ENCODE measurements at places on chromosomes 6 and 20. TPM values are rescaled to one million over a fixed set of nuclear protein-coding genes. Genes with fewer than 3 reads are reported as not detected.

PLAGL1 gene
- total RNA-seq: 131 TPM

GFRAL gene
- total RNA-seq: not detected

LEMD2 gene
- total RNA-seq: 33.6 TPM

CD109 gene
- 34.9 TPM for total RNA-seq

SFT2D1 gene
- total RNA-seq: 37.4 TPM

ABHD16B gene
- total RNA-seq: not detected

OSTM1 gene
- total RNA-seq: 37.0 TPM

MDFI gene
- total RNA-seq: 32.6 TPM

ERVFRD-1 gene
- total RNA-seq: not detected

GTSF1L gene
- not detected for total RNA-seq

GNAS-AS1 gene
- total RNA-seq: 1.4 TPM

DDO gene
- 0.63 TPM for total RNA-seq

CNKSR3 gene
- 20.9 TPM for total RNA-seq

DNA sequence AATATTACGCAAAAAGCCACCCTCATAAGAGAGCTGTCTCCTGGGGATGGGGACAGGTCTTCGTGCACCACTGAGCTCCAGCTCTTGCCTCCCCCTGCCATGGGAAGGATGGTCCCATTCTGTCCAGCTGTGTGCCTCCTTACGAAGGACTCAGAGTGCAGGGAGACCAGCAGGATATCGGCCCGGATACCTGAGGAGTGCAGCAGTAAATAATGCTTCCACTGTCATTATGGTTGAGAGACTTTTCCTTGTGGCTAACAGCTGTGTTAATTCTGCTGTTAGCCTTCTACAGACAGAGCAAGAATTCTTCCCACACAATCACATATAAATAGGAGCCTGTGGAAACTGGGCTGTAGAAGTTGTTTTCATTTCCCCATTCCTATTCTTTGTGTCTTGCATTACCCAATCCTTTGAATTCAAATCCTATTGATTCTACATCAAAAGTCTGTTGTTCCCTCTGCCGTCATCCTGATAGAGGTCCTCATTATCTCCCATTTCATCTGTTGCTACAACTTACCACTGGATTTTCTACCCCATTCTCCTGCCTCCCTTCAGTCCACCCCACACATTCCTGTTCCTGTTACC is 364.6 kb upstream of the SOX4 start:
- no peak for DNase-seq

DNA sequence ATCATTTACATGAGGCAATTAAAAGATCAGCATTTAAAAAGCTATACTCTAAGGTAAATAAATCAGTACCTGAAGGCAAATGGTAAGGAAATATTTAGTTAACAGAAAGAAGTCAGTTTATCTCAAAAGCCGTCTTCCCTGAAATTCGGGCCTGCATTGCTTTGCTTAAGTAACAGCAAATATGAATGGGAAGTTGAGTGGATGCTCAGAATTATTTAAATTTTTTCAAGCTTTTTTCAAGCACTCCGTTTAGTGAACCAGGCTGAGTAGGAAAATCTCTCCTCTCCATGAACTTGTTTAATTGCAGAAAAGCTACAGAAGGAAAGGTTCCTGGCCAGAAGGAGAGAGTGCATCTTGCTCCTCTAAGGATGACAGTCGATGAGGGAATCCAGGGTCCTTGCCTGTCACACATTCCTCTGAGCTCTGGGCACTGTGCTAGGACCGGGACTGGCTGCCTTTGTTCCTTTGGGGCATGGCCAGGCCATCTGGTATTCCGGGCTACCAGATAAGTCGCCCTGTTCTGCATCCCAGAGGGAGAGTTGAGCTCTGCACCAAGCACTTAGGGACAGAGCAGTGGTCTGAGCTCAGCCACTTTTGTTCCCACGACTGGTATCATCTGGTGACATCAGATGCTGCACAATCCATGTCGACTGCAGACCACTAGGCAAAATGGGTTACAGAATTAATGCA is 77.6 kb downstream of the RIN2 start:
- DNase-seq: no peak

DNA sequence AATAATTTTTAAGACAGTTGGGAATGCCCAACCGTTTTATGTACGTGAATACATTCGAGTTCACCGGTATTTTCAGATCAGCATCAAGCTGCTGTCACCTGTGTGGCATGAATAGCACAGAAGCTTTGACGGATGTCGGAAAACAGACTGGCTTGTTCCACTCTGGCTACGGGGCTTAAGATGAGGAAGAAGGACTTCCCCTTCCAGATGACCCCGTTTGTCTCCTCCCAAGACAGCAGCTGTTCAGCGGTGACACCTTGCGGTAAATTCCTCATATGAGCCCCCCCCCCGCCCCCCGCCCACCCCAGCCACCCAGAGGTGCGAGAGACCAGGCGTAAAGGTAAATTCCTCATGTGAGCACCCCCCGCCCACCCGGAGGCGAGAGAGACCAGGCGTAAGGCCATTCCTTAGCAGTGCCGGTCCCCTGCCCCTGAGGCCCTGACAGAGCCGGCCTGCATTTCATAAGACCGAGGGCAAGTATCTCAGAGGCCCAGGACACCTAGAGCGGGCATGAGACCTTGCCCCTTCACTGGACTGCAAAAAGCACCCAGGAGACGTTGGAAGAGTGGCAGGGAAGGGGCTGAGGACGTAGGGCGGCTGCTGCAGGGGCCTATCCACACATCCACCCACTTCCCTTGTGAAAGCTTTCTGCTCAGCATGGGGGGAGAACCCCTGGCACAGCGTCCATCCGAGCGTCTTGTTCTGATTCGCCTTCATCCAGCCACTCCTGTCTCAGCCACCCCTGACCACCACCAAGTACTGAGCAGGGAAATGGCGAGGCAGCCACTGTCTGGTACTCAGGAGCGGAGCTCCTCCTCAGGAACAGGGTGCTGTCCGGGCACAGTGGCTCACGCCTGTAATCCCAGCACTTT is 7.3 kb upstream of the PCMTD2 start:
- DNase-seq: no peak

DNA sequence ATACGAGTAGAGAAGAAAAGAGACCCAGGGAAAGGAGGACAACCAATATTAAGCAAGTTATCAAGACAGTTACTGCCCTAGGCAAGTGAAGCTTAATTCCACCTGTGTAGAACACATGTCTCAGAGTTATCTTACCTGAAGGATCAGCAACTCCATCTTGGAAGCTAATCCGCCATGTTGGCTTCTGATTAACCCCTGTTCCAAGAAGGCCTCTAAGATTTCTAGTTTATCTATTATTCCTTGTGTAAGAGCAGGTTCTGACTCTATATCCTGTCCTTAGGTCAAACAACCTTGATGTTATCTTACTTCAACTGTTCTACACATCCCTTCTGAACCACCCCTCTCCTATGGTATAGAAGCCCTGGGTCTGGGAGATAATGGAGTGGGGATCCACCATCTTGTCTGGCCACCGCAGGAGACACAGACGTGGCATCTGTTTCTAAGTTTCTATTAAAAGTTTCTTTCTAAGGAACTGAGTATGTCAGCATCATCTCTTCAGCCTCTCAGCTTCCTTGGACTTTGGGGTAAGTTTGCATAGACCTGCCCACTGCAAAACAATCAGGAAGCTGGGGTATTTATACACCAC is 27.7 kb upstream of the PTPN1 start:
- DNase-seq: no peak

DNA sequence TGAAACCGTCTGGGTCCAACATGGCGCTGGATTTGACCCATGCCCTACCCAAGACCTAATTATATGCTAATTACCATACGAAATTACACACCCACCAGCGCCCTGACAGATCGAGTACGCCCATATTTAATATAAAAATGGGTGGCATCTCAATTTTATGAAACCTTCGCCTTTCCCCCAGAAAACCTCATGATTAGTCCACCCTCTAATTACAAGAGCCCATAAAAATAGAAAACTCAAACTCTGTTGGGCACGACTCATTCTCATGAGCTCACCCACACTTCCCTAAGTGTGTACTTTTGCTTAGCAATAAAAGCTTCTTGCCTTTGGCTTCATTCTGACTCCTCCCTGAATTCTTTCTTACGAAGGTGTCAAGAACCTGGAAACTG is 136.4 kb downstream of the OR2B2 start:
- DNase-seq: no peak

GRCh38 chr6:147566244-147566898 is 57.9 kb downstream of the SAMD5 start:
- no peak for DNase-seq

GRCh38 chr6:133631421-133631820 is 257.5 kb upstream of the TCF21 start:
- no peak for DNase-seq

GRCh38 chr6:21447987-21448386 is 145.6 kb upstream of the SOX4 start:
- no peak for DNase-seq

- no peak for DNase-seq
Observed at GRCh38 chr6:31657406-31658157, 1.9 kb downstream of the APOM start.

DNA sequence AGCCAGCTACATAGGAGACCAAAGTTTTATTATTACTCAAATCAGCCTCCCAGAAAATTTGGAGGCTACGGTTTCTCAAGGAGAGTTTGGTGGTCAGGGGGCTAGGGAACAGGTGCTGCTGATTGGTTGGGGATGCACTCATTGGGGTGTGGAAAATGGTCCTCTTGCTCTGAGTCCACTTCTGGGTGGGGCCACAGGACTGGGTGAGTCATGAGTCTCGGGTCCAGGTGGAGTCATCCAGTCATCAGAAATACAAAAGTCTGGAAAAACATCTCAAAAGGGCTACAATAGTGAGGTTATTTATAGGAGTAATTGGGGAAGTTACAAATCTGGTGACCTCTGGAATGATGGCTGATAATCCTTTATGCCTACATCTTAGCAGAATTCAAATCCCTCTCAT is 54.3 kb upstream of the SLC22A16 start:
- DNase-seq: no peak

DNA sequence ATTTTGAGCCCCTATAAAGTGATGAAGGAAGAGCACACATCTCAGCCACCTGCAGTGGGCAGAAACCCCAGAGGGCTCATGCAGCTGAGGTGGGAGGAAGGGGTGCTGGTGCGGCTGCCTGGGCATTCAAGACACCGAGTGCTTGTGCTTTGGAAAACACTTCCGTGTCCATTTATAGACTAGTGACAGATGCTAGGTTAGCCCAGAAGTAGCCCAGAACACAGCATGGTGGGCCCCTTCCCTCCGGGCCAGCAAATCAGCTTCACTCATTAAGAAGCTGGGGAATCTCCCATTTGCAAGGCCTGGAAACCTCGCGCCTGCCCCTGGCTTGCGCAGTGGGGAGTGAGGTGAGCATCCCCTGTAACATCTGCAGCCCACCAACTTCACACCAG is 12.9 kb downstream of the BEND3 start:
- no peak for DNase-seq

- DNase-seq: no peak
Observed at GRCh38 chr6:139758209-139758611, 383.8 kb upstream of the CITED2 start.

- no peak for DNase-seq
Observed at GRCh38 chr20:22700367-22700766, 116.0 kb upstream of the FOXA2 start.

DNA sequence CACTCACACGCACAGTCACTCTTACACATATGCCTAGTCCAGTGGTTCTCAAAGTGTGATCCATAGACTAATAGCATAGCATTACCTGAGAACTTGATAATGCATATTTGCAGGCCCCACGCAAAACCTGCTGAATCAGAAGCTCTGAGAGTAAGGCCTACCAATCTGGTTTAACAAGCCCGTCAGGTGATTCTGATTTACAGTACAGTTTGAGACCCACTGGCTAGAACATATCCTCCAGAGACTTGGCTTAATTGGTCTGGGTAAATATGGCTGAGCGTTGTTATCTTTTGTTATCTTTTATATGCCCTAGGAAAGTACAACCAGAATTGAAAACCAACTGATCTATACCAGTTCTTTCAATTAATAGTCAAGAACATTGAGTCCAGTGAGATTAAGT is 9.6 kb downstream of the TSPYL4 start:
- DNase-seq: peak; percentile 11

GRCh38 chr6:14943116-14943515 is 302.8 kb upstream of the JARID2 start:
- no peak for DNase-seq

DNA sequence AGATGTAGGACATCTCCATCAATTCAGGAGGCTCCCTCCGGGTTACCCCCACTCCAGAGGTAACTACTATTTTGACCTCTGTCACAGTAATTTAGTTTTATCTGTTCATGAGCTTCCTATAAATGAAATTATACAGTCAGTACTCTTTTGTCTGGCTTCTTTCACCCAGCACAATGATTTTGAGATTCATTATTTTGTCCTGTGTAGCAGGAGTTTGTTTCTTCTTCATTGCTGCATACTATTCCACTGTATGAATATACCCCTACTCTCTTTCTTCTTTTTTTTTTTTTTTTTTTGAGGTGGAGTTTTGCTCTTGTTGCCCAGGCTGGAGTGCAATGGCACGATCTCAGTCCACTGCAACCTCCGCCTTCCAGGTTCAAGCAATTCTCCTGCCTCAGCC is 11.8 kb upstream of the AP5S1 start:
- DNase-seq: no peak

- DNase-seq: no peak
Observed at GRCh38 chr6:95084867-95085266, 492.5 kb upstream of the MANEA start.

DNA sequence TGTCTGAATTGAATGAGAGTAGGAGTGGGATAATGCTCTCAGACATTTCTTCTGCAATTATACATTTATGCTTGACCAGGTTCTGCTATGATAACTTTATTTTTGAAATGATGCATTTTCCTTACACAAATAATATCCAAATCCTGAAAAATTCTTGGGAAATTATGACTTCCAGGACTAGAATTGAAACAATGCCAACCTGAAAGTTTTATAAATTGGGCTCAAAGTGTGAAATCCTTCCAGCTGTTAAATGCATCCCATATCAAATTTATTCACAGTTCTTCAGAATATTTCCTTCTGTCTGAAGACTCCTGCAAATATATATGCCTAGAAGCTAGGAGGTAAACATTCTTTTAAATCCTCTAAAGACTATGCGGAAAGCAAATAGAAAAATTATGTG is 155.7 kb upstream of the EYA4 start:
- no peak for DNase-seq

DNA sequence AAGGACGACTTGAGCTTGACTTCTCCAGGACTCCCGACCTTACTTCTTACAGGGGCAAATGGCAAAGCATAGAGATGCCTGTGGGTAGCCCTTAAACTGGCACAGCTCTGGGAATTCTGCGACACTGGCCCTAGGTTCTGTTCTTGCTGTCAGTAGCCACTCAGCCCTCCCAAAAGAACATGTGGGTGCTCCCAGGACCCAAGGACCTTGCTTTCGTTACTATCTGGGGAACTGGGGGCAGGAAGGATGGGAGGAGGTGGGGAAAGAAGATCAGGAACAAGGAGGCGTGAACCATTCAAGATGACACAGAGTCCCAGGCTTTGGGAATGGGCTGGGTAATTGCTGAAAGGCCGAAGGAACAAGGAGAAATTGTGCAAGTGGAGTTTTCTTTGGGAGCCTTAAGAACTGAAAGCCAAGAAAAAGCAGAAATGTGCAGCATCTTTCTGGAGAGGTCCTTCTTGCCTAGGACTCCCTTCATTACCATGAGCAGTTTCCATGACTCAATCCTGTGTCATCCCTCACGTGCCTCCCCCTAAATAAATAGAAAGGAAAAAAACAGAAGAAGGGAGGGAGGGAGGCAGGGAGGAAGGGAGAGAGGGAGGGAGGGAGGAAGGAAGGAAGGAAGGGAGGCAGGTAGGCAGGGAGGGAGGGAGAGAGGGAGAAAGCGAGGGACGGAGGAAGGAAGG is 284.6 kb upstream of the FOXQ1 start:
- no peak for DNase-seq

- no peak for DNase-seq
Observed at GRCh38 chr20:59270380-59270779, 30.0 kb upstream of the EDN3 start.

GRCh38 chr20:50980071-50980681 is 21.6 kb downstream of the MOCS3 start:
- DNase-seq: no peak

Data from urinary bladder (tissue), 4 donors.